ENCODE measurements at places on chromosomes 2 and 18.

GRCh38 chr2:79640001-79640400, 127.2 kb downstream of the CTNNA2 start:
- DNase-seq = no peak

GRCh38 chr2:11774600-11774999, 28.2 kb downstream of the LPIN1 start:
- no peak for DNase-seq

GRCh38 chr2:120477831-120478481, 132.0 kb downstream of the INHBB start:
- DNase-seq = no peak

- no peak for DNase-seq
These were observed 593.9 kb upstream of the SOX11 start for GRCh38 chr2:5098286-5098685.

DNA sequence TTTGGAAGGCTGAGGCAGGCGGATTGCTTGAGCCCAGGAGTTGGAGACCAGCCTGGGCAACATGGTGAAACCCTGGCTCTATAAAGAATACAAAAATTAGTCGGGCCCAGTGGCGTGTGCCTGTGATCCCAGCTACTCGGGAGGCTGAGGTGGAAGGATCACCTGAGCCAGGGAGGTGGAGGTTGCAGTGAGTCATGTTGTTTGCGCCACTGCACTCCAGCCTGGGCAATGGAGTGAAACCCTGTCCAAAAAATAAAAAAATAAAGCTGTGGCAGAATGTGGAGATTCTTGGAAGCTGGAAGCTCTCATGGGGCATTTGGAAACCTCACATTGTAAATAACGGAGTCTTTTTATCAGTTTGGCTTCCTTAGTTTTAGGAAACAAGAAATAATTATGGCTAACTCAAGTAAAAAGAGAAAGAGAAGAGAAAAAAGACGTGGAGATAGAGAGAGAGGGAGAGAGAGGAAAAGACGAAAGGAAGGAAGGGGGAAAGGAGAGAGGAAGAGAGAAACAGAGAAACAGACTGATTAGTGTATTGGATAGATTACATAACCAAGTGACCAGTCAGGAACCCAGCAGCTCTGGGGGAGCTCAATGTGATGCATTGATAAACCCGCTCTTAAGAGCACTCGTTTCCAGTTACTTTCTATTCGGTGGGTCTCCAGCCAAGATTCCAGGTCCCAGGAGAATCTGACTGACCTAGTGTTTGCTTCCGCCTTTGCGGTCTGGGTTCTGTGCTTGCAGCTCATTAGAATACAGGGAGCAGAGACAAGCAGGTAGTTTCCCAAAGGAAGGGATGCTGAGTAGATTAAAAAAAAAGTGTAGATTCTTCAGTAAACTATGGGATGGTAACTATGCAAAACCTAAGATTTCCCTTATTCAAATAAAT, 1.1 kb upstream of the SPAST start:
- no peak for DNase-seq

DNA sequence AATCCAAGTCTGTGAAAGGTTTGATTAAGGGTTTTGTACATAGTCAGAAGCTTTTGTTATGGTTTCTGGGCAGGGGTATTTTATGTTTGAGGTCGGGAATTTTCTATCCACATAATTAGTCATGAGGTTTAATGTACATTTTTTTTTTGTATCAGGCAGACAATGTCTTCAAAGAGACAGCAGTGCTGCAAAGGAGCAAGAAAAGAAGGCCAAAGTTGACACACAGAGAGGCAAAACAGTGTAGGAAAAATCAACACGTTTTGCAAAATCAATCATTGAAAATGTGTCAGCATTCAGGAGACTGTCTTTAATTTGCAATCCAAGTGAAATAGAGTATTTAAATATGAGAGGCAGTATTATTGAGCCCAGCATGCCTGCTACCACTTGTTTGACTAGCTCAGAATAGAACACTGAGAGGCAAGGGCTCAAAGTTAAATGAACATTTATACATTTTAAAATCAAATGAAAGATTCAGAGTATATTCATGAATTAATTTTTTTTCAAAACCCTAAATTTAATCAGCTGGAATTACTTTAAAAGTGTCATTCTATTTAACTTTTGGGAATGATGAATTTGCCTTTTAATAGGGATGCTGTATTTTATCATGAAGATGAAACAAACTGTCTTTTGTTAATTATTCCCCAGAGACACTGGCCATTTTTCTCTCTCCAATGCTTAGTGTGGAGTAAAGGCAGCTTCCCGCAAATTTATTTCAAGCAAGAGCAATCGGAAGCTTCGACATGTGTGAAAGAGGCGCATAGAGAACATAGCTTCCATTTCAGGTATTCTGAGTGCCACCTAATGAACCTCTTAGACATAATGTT, 11.3 kb downstream of the VRK2 start:
- no peak for DNase-seq
